ENCODE measurements at places on chromosomes 2 and 18.

DNA sequence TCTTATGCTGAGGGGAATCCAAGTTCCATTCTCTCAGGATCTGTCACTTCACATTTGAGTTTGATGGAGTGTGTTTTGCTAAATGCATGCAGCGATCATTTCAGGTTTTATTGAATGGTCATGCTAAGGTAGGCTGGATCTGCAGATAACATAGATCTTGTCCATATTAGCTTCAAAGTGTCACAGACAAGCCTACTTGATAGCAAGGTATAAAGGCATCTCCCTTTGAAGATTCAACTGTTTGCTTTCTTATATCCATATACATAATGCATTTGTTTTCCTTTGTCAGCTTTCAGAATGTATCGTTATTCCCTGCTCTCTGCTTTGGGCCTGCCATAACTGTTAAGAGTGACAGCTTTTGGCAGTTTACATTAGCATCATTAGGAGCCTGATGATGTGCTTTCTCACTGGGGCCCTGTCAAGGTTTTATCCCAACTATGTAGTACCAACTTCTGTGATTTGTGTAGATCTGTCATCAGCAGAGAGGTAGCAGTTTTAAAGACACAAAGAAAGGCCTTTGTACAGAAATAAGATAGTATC, 604.3 kb upstream of the CDH7 start:
- no peak for DNase-seq

DNA sequence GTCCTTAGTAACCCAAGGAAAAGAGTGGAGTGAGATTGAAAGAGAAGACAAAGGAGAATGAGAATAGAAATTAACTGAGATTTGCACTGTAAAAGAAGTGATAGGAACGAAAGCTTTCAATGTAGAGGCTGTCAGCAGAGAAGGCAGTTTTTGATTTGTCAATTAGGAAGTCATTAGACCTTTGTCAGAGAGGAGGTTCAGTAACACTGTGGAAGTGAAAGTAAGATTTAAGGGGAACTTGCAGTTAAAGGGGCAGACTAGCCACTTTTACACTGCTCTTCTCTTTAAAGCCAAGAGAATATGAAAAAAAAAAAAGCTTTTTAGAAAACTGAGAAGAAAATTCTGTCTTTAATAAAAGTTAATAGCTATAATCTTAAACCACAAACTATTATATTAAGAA, 11.5 kb upstream of the KYNU start:
- DNase-seq: no peak

DNA sequence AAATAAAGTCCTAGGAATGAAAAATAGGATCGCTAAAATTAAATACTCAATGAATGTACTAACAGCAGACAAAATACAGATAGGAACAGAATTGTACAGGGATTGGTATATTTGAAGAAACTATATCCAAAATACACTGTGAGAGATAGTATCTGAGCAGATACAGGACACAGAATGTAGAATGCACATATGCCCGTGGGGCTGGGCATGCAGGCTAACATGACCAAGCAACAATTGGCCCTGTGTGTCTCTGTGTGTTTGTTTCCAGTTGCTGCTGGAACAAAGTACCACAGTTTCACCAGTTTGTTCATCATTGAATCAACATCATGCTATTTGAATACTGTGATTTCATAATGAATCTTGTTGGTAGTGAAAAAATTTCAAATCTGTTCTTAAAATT, 127.6 kb downstream of the PMAIP1 start:
- DNase-seq: peak; percentile 47

DNA sequence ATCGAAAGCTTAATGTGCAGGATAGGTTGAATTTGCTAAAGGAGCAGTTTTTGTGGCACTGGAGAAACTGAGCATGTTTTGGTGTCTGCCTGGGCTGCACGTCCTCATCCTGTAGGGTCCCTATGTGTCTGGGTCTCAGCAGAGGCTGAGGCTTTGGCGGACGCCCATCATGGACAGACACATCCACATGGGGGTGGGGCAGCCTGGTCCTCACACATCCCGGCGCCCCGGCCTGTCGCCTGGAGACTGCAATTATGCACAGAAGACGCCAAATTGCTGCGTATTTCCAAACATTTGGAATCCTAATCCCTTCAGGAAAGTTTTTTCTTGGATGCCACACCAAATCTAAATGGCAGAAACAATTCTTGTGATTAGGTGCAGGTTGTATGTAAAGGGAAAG, 128.2 kb upstream of the TWIST2 start:
- no peak for DNase-seq

DNA sequence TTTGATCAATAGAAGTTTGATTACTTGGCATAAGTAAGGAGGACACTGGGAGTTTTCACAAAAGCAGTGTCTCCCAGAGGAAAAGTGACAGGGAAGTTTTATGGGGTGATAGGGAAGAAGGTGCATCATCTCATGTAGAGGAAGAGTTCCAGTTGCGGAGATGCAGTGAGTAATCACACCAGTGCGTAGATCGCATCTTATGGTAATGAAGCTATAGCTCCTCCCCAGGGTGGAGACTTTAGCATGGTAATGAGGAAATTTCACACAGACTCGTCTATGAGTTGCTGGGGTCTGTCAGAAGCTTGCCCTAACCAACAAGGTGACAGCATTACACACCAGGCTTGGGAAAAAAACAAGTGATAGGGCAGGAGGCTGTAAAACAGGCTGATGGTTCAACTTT, 49.0 kb downstream of the KYNU start:
- no peak for DNase-seq

DNA sequence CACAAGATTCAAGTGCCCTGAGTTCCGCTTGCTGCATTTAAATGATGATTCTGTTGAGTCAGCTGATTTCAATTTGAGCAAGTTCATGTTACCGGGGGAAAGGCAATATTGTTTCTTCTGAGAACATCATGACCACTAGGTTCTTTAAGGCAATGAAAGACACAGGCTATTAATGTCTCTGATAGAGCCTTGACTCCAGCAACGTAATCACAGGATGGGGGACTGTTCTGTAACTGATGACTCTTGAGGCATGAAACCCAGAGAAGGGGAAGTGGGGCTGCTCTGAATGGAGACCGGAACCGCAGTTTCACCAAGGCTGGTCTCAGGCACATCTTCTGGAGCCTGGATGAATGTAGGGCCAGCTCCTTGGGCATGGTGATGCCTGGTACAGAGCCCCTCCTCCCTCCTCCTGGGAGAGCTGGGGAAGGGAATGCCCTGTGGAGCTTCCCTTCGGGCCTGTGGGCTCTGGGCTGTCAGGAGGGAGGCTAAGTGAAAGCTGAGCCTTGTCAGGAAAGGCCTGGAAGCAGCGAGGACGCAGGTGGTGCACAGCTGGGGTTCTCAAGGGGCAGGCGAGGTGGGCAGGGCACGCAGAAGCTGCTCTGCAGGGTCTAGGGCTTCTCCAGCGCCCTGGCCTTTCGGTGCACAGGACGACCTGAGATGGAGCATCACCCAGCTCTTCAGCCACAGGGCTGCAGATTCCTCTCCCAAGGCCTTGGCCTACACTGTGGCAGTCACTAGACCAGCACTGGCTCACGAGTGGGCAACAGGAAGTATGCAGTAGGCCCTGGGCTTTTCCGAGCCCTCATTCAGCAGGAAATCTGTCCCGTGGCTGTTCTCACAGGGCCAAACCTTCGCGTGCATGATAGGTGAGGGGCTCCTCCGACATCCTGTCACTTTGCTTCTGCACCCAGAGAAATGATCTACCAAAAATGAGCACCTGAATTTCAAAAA, 36.6 kb upstream of the PRLH start:
- no peak for DNase-seq

DNA sequence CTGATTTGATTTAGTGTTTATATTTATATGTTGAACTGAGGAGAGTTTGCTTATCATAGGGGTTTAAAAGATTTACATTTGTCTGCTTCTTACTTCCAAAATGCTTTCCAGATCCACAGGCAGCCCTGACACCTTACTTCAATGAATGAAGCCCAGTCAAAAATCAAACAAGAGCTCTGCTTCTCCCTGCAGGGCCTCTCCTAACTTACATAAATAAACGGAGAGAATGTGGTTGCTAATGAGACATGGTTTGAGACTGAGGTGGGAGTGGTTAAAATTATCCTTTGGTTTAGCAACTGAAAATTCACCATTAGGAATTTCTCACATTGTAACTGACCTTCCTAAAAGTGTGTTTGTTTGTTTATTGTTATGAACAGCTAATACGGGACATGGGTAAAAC, 612.3 kb upstream of the FANCL start:
- DNase-seq: no peak

DNA sequence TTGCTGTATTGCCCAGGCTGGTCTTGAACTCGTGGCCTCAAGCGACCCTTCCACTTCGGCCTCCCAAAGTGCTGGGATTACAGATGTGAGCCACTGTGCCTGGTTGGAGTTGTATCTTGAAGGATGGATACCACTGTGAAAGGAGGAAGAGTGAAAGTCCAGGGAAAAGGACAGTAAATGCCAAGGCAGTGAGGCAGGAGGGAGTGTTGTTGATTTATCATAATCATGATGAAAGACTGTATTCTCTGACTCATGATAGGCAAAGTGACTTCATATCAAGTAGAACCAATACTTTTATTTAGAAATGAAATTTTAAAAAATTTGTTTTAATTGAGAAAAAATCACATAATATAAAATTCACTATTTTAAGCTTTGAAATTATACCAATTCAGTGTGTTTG, 162.3 kb downstream of the ARHGAP28 start:
- DNase-seq: no peak

- no peak for DNase-seq
These were observed 64.2 kb upstream of the OTOS start for GRCh38 chr2:240204431-240205276.

DNA sequence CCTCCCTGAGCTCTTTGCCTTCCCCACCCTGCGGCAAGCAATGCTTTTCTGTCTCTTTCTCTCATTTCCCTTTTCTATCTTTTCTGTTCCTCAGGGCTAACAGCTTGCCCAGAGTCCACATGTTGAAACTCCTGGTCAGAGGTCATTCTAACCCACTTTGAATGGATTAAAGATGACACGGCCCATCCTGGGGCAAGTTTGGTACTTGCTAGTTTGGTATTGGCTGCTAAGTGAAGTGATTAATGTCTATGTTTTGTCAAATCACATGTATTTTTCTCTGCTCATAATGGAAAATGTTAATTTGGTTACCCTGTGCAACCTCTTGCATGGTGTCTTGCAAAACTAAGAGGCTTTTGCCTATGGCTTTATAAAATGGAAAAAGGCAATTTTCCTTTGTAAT, 960.2 kb downstream of the CNTNAP5 start:
- no peak for DNase-seq

- no peak for DNase-seq
These were observed 683.3 kb upstream of the HS6ST1 start for GRCh38 chr2:129001926-129002325.

GRCh38 chr18:950882-951495, 46.3 kb downstream of the ADCYAP1 start:
- no peak for DNase-seq

DNA sequence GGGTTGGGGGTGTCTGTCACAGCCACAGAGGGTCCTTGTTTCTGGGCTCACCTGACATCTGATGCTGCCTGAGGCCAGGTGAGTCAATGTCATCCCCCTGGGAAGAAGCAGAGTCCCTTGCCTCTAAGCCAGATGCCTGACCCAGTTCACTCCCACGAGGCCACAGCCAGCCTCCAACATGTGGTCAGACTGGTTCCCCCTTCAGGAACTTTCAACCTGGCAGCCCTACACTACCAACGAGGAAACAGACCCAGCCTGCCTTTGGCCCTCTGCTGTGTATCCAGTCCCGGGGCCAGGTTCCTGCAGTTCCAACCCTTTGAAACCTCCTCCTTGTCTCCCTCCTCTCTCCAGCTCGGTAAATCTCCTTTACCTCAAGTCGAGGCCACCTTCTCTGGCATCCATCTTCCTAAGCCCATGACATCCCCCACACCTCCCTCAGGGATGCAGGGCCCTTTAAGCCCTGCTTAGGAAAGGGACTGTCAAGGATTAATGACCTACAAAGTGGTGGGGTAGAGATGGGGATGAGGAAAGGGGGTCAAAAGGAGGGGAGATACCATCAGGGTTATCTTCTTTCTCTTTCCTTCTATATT, 49.2 kb upstream of the SMAD2 start:
- DNase-seq: no peak

GRCh38 chr2:53460347-53460746, 307.3 kb upstream of the CHAC2 start:
- no peak for DNase-seq

- DNase-seq: peak; percentile 16
These were observed 109.1 kb upstream of the OTOS start for GRCh38 chr2:240249423-240250149.

- no peak for DNase-seq
These were observed 253.9 kb upstream of the CNTNAP5 start for GRCh38 chr2:123770996-123771720.
